T-helper 17 cell (primary cell): ENCODE measurements at places on chromosomes 4 and X.
A peak's percentile ranks its signal among the peaks of the same experiment; 100 is the strongest.

DNA sequence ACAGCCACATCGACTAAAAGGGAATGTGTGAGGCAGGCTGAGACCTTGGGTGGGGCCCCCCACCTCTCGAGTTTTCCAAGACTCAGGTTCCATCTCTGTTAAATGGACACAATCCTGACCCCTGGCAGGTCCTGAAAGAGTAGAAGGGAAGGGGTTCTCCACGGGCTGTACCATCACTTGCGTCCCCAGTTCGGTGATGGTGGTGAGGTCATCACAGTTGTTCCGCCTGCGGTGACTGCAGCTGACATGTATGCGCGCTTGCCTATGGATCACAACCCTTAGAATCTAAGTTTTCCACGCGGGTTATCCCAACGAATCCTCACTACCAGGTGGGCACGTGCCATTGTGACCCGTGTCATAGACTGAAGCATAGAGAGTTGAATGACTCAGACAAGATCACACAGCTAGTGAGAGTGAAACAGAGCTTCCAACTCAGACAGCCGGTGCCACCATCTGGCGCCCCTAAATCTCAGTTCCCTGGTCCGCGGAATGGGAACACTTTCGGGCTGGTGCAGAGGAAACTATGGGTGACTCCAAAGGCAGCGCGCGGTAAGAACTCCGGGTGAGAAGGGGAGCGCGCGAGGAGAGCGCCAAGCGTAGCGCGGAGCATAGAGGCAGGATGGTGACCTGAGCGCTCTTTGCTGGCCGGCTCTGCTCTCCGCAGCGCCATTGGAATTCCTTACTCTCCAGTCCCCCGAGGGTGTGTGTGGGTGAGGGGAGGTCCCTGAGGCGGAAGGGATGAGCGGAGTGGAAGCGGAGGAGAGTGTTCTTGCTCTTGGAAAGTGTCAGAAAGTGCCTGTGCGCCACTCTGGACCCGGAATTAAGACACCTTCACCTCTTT, 10.5 kb downstream of the MSX1 start:
- DNase-seq: no peak

DNA sequence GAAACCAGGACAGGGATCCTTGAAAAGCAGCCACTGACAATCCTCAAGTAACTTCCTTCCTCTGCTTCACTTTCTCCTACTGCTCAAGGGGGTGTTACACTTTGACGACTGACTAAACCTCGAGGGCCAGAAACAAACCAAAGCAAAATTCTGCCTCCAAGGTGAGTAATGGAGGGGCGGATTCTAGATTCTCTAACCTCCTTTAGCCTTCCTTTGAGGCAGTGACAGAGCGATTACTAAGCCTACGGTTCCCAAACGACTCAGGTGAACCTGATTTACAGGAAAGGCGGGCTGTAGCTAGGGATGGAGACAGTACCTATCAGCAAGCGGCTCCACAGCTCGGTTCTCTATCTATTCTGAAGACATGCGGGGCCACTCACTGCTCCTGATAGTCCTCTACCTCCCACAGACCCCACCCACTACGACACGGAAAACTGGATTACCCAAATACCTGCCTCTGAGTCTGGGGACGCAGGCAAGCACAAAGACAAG, 487 bp downstream of the TBCK start:
- DNase-seq: no peak

- DNase-seq: no peak
Observed at GRCh38 chrX:146449243-146449642, 360.3 kb upstream of the CXorf51B start.

DNA sequence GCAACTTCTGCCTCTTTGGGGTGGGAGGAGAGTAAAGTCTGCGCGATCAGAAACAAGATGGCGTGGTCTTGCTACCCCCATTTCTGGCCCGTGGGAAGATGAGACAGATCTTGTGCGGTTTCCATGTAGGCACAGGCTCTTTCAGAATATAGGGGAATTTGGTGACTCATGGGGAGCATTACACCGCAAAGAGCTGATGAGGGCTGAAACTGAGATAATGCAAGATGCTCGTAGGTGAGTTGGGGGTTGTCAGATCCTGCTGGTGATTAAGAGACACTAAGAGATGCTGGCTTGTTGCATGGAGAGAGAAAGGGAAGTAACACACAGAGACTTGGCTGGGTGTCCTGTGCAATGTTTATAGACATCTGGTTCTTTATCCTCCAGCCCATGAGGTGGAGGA, 1.5 kb downstream of the EVC start:
- DNase-seq: no peak

- DNase-seq: no peak
Observed at GRCh38 chr4:148211533-148211932, 230.7 kb downstream of the NR3C2 start.

GRCh38 chr4:122453384-122453995, 3.0 kb downstream of the IL2 start:
- DNase-seq: no peak

GRCh38 chr4:82905205-82905604, 4.7 kb downstream of the THAP9 start:
- no peak for DNase-seq

DNA sequence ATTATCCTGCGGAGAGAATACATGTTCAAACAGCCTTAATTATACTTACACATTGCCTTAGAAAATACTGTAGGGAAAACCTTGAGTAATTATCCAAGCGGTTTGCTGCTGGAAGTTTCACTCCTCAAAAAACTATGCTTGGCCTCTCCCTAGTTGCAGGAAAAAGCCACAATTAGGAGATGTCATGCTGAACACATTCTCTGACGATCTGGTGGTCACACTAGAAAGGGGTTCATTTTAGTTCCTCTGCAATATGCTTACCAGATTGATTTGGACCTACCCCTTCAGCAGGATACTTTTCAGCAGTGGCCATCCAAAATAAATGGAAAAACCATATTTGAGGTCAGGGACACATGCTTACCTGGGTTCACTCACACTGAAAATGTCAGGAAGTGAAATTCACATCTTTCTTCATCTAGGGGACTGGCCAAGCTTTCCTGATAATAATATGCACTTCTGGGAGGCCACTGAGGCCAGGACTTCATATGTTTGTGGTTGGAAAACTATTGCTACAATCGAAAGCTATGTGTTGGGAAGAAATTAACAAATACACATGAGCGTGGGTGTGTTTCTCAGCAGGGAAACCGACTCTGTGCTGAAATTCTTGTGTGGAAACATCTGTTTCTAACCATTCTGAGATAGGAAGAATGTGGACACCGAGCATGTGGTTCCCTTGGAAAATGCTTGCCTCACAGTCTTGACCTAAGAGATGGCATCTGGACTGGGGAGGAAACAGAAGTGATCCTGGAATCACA, 68.8 kb downstream of the ATXN3L start:
- DNase-seq: no peak

DNA sequence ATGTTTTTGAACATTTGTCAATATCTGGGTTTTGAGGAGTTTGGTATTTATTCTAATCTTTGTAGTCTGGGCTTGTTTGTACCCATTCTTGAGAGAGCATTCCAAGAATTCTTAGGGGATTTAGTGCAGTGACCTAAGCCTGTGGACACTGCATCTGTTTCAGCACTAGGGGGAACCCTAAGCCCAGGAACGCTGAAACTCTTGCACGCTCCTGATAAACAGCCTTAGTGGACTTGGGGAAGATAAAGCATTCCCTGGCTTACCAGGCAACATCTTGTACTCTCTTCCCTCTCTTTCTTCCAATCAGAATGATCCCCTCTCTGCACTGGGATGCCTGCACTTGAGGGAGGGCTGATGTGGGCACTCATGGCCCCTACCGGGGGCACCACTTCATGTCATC, 654.9 kb upstream of the HTR2C start:
- DNase-seq: no peak

- DNase-seq: no peak
Observed at GRCh38 chrX:155643240-155643639, 30.5 kb upstream of the TMLHE start.

DNA sequence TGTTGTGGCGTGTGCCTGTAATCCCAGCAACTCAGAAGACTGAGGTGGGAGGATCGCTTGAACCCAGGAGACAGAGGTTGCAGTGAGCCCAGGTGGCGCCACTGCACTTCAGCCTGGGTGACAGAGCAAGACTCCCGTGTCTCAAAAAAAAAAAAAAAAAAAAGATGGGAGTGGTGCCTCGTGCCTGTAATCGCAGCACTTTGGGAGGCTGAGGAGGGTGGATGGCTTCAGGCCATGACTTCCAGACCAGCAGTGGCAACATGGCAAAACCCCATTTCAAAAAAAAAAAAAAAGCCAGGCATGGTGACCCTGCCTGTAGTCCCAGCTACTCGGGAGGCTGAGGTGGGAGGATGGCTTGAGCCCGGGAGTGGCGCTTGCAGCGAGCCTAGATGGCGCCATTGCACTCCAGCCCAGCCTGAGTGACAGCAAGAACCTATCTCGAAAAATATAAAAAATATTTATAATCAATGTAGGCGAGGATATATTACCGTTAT, 27.0 kb downstream of the EIF2S3 start:
- peak; percentile 18 for DNase-seq

GRCh38 chr4:3235581-3235980, 13.4 kb upstream of the MSANTD1 start:
- no peak for DNase-seq

GRCh38 chrX:1178580-1179057, 33.8 kb downstream of the CRLF2 start:
- DNase-seq: no peak

GRCh38 chrX:10030570-10030969, 63.4 kb downstream of the CLDN34 start:
- DNase-seq: no peak

- no peak for DNase-seq
Observed at GRCh38 chrX:114611018-114611619, 27.2 kb downstream of the HTR2C start.

GRCh38 chr4:25061602-25062001, 30.9 kb upstream of the LGI2 start:
- DNase-seq: no peak

DNA sequence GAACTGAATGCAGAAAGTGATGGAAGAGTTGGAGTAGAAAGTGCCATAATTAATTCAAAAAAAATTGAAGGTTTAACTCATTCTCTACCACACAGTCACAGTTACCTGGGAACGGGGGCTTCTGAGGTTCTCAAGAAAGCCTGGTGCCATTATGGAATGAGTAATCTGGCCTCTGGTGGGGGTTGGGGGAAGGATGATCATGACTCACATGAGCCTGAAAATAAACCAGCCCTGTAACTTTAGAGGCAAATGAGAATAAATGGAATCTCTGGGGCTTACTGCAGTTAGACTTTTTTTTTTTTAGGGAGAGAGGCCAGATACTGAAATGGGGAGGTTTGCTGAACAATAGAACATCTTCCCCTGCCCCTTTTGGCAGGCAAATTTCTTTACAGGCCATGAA, 55.3 kb downstream of the SOD3 start:
- DNase-seq: no peak

- no peak for DNase-seq
Observed at GRCh38 chr4:2942037-2942531, 21.1 kb downstream of the NOP14 start.

- no peak for DNase-seq
Observed at GRCh38 chr4:100895556-100896197, 377.9 kb upstream of the EMCN start.

- no peak for DNase-seq
Observed at GRCh38 chr4:75142382-75142781, 209.5 kb downstream of the PARM1 start.

GRCh38 chrX:15525664-15526416, 25.2 kb downstream of the BMX start:
- no peak for DNase-seq

DNA sequence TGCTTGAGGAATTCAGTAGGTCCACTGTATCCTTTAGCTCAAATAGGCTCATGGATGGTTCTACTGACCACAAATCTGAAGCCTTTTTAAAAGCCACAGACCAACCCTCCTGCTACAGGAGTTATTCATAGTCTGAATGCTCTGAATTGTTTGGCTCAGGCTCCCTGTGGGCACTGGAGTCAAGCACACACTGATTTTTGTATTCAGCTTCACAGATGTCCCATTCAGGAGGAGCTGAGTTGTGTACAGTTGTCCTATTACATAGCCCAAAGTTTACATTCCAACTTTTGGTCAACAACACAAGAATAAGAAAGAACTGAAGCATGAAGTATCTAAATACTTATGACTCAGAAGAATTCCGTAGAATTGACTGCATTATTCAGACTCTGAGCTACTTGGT, 243.9 kb downstream of the UNC5C start:
- no peak for DNase-seq

DNA sequence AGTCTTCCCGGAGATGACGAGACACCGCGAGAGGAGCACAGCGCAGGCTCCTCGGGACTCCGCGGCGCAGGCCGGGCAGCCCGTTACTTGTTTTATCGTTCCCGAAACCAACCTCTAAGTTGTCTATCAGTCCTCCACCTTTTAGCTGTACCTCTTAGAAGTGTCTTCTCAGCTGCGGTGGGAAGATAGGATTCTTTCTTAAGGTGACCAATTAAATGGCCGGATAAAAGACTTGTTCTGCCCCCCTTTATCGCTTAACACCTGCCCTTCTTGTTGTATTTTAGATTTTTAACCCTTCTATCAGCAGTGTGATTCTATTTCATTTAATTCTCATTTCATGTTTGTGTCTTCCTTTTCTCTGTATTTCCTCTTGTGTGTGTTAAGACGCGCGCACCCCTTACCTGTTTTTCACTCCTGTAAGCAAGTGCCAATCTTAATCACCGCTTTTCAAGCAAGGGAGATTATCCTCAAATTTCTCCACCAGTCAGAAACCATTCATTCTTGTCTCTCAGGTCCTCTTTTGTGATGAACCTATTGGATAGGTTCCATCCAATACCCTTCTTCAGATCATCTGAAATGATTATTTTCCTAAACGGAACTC, at the start of gene SLC9B2:
Gene SLC9B2 (minus strand): TSS at position 15 of the 601 bp plus-strand sequence. CDS start 9,211 bp downstream, outside the sequence.
- DNase-seq: no peak

DNA sequence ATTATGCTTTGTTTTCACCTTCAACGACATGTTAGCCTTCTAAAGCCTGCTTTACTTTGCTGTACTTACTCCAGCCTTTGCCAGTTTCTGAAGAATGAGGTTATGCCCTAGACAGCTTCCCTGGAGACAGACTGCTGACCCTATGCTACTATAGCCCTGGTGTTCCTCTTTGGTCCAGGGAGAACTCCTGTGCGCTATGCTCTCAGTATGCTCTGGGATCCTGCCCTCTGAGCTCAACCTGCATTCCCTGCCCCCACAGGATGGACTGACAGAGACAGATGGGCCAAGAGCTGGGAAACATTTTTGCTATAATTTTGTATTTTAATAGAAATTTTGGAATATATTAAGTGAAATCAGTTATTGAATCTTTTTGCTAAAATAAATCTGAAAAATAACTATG, 425.9 kb downstream of the TMA16 start:
- no peak for DNase-seq

GRCh38 chr4:80361329-80361900, 25.9 kb downstream of the CFAP299 start:
- DNase-seq: no peak

DNA sequence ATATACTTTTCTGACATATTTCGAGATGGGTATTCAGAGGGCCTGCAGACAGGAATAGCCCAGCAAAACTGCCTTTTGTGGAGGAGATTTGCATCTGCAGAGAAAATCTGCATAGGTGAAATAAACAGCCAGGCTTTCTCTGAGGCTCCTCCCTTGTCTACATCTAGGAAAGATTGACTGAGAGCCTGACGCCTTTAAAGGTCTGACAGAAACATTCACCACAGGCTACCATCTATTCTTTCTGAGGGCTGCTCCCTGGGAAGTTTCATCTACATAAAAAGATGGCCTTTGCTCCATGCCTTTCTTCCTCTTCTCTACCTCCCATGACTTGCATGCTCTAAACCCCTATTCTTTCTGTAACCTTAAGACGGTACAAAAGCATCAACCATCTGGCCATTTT, 55.0 kb upstream of the AP1S2 start:
- DNase-seq: no peak
